ENCODE measurements at places on chromosomes 7 and 10.

DNA sequence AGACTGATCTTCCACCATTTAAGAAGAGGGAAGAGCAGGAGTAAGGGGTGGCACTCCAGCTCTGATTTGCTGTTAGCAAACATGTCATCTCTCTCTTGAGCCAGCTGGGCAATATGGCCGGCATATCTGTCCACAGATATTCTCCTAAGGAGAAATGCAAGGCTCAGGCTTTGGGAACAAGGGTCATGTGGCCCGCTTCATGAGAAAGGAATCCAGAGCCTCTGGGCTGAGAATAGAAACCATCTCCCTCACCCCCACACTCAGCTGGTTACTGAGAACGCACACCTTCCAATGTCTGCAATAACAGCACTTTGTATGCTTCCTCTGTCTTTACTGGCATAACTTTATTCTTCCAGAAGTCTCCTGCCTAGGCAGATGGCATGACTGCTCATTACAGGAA, 171.2 kb downstream of the ELMO1 start:
- DNase-seq = no peak

GRCh38 chr10:12938271-12938670, 63.2 kb downstream of the CCDC3 start:
- no peak for DNase-seq

DNA sequence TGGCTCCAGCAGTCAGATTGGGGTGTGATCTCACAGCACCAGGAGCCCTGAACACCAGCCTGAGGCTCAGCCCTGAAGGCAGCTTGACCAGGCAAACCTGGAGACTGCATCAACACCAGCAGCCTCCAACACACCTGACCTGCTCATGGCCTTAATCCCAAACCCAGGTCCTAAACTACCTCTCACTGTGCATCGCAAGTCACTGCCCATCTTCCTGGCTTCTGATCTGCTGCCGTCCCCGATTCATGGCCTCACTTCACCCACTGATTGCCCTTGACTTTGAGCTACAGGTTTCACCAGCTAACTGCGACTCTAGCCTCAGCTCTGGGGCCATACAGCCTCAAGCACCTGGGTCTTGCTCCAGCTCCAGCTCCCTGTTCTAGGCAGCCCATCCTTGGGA, 49.1 kb downstream of the PARP12 start:
- no peak for DNase-seq

GRCh38 chr10:23439961-23440889, 1.4 kb downstream of the OTUD1 start:
- DNase-seq = no peak

- no peak for DNase-seq
These were observed 116.6 kb upstream of the FOXP2 start for GRCh38 chr7:114298011-114298410.

DNA sequence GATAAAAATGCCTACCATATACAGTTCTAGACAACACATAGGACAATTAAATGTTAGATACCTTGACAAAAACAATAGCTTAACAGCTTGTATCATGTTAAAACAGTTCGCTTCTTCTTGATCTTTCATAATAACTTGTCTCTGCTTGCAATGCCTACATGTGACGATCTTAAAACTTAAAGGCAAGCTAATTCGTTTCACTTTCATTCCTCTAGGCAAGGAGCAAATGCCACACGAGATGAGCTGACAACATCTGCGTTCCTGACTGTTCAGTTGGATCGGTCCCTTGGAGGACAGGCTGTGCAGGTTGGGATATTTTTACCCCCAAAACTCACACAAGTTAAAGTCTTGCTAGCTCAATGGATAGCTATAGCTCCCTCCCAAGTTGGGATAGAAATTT, 51.6 kb upstream of the ARL4A start:
- DNase-seq = no peak

GRCh38 chr7:105060923-105061322, 46.9 kb downstream of the KMT2E start:
- DNase-seq = no peak

GRCh38 chr7:126578338-126578737, 674.4 kb downstream of the GRM8 start:
- no peak for DNase-seq

GRCh38 chr10:3723766-3724165, 61.2 kb downstream of the KLF6 start:
- no peak for DNase-seq

GRCh38 chr10:129970465-129971364, 6.6 kb upstream of the EBF3 start:
- no peak for DNase-seq

- no peak for DNase-seq
These were observed 405.7 kb downstream of the INHBA start for GRCh38 chr7:41297166-41297565.

- DNase-seq = no peak
These were observed 21.8 kb downstream of the UNCX start for GRCh38 chr7:1254281-1255079.

GRCh38 chr7:711093-711921, 15.2 kb upstream of the DNAAF5 start:
- DNase-seq = no peak

DNA sequence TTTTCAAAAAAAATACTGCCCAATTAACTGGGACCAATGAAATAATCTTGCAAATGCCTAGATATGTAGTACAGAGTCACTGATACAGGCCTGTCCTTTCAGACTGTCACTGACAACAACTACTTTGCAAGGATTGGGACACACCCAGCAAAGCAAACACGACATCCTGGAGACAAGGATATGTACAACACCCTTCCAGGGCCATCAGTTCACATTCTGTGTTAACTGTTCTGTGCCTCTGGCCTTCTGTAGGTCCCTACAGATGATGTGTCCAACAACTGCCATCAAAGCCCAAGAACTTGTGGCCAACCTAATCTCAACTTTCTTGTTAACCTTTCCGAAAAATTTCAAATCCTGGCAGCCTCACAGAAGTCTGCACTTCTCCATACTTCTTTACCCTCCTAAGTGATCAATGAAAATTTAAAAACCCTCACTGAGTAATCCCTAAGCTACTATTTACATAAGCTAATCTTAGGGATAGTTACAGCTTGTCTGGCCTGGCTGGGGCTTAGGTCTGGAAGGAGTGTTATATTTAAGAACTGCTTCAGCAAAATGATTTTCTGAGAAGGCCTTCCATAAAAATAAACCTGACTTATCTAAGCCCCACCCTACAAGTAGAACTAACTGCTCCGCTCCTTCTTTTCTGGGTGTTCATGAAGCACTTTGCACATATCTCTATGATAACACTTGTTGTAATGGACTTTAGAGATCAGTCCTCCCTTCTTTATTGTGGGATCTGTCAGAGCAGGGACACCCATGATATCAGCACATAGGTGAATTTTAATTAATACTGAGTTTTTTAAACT, 21.0 kb downstream of the COBL start:
- no peak for DNase-seq

GRCh38 chr7:70159121-70159520, 560.8 kb downstream of the AUTS2 start:
- DNase-seq = no peak

- no peak for DNase-seq
These were observed 231.9 kb downstream of the MAD1L1 start for GRCh38 chr7:2000746-2001321.

- DNase-seq = no peak
These were observed 296.0 kb downstream of the BBS9 start for GRCh38 chr7:33425395-33425794.

- no peak for DNase-seq
These were observed 167.7 kb downstream of the NSUN6 start for GRCh38 chr10:18483516-18484186.

DNA sequence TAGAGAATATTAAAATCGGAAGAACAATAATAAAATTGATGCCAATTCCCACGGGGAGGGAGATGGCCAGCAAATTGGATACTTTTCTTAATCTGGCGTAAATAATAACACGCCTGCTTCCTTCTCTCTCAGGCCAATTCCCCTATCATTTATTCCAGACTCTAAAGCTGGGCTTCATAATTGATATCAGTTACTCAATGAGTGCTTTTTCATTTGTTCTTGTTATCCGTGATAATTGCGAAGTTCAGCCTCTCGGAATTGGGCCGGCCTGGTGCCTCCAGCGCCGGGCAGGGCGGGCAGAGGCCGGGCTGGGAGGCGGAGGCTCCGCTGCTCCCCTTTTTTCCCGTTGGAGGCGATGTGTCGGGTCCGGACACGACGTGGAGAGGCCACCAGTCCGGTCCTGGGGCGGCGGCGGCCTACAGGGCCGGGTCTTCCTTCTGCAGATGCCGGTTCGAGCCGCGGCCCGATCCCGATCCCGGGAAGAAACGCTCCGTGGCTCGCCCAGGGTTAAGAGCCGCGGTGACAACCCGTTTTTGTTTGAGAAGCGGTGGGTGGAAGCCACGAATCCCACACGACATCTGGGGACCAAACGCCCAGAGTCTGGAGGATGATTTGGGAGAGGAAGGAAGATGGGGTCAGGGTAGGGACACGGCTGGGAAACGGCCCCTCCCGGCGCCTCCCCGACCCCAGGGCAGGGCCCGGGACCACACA, 13.6 kb downstream of the UNCX start:
- no peak for DNase-seq

- no peak for DNase-seq
These were observed 652.1 kb downstream of the SUGCT start for GRCh38 chr7:40786909-40787308.

- DNase-seq = no peak
These were observed 571.8 kb downstream of the TCERG1L start for GRCh38 chr10:130739757-130740145.

DNA sequence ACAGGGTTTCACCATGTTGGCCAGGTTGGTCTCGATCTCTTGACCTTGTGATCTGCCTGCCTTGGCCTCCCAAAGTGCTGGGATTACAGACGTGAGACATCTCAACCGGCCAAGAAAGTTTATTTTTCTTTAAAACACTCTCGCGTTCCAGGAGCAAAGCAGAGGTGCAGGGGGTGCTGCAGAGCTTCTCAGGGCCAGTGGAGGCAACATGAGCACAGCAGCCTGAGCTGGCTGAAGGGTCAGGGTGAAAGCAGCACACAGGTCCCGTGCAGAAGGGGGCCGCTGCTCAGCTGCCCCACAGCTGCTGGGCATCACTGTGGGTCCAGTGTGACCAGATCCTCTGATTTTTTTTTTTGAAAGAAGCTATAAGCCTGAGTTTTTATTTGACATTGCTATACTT, 46.1 kb downstream of the EPHB4 start:
- no peak for DNase-seq

DNA sequence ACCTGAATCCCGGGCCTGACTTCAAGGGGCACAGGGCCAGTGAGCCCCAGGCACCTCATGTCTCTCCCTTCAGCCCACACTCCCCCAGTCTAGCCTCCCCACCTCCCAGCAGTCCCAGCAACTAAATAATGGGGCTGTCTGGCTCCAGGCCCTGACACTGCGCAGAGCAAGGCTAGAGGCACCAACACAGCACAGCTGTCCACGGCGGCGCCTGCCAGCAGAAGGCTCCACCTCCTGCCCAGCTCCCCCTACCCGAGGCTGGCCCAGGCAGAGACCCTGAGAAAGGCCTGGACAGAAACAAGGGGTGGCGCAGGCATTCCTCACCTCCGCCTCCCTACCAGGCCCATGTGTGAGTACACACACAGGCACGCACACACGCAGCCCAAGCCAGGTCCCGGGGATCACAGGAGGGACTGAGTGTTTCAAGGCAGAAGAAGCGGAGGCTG, 6.1 kb downstream of the KCNH2 start:
- DNase-seq = peak; percentile 91

GRCh38 chr7:106575138-106575823, 85.7 kb downstream of the CCDC71L start:
- no peak for DNase-seq

DNA sequence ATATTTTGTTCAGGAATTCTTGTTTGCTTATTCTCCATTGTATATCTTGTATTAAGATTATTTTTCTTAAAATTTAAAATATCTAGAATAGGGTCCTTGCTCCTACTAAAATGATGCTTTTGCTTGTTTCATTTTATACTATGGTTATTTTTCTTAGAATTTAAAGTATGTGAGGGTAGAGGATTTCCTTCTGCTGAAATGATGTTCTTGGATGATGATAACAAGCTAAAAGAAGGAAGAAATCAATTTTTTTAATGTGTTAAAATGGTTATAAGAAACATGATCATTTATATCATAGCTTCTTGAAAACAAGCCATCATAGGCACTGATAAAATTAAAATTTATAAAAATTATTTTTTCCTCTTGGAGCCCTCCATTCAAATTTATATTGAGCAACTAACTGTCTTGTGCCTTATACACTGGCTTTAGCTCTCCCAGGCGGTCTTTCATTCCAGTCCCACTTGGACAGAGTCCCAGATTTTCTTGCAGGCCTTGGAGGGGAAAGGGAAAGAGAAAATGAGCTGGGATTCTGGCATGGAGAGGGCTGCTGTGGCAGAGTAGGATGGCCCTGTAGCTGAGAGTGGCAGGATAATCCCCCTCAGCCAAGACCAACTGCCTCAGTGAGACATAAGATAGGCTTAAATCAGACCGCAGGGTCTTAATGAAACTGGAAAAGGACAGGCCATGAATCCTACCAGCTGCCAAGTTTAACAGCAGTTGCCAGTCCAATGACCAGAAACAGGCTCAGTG, 60.2 kb downstream of the DNAJB9 start:
- DNase-seq = no peak

- peak; percentile 14 for DNase-seq
These were observed 35.0 kb upstream of the AGR3 start for GRCh38 chr7:16916738-16917137.

- DNase-seq = peak; percentile 17
These were observed 19.7 kb upstream of the VPS37D start for GRCh38 chr7:73647725-73648592.

DNA sequence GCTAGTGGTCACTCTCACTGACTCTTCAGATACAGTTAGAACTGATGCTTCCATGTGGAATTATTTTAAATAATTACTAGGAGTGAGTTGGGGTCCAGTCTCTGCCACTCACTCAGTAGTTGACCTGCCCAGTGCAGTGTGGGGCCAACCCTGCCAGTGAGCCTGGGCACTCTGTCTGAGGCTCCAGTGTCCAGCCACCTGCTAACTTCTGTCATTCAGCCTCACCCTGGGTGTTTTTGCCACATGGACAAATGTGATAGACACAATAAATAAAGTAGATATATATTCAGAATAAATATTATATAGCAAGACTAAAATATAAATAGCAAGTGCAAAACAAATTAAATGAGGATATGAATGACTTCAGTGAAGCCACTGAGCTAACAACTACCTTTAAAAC, 7.2 kb downstream of the INSYN2A start:
- DNase-seq = no peak

GRCh38 chr7:69857014-69857413, 258.7 kb downstream of the AUTS2 start:
- DNase-seq = no peak

GRCh38 chr10:16477757-16478156, 40.9 kb downstream of the PTER start:
- no peak for DNase-seq

All from NCI-H2081 (cell line).